NCI-H526 treated with DMSO at 0.1 percent for 48 hours (cell line): ENCODE measurements at places on chromosomes 4 and X.

- no peak for DNase-seq
These were observed 23.0 kb upstream of the FGF5 start for GRCh38 chr4:80243274-80244018.

DNA sequence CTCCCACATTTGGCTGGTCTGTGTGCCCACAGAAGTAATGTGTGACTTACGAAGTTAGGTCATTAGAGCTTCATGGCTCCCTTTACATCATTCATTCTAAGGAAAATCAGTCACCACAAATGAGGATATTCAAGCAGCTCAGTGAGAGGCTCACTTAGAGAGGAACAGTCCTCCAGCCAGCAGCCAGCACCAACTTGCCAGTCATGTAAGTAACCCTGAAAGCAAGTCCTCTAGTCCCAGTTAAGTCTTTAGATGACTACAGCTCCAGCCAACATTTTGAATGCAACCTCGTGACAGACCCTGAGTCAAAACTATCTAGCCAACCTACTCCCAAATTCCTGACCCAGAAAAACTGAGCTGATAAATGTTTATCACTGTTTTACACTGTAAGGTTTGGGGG, 71.3 kb downstream of the LRBA start:
- no peak for DNase-seq

- no peak for DNase-seq
These were observed 3.9 kb upstream of the PDE6B start for GRCh38 chr4:621296-622070.

- DNase-seq: no peak
These were observed 125.3 kb upstream of the MAOA start for GRCh38 chrX:43530837-43531236.

GRCh38 chr4:146654687-146655520, 16.2 kb downstream of the POU4F2 start:
- DNase-seq: no peak

- no peak for DNase-seq
These were observed 119.3 kb downstream of the ASB9 start for GRCh38 chrX:15150586-15150985.

DNA sequence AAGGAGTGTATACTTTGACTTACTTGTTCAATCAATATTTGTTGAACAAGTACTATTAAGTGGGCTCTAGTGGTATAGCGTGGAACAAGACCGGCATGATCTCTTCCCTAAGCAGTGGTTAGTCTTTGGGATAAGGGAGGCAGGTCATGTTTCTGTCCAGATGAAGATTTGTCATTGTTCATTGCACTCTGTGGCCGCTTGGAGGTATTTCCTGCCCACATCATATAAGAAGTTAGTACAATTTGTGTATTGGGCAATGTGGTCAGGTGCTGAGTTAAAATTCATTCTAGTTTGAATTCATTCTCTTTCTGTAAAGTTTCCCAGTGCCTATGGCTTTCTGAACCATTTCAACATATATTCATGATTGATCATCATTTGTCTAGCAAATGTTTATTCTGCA, 101.1 kb upstream of the SHISA3 start:
- no peak for DNase-seq

DNA sequence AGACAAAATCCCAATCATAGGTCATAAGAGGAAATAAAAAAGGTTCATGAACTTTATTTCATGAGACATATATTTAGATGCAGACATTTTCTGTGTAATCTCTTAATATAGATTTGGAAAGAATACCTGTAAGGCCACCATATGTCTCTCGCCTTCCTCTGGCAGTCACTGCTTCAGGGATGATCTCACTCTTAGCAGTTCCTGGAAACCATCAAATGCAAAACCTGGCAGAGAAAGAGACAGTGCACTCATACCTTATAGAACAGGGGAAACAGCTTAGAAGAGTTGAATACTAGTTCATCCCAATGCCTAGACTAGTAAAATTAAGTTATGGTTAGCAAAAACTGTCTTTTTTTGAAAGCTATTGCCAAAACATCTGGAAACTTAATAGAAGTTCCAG, 243.3 kb downstream of the GASK1B start:
- DNase-seq: no peak

- no peak for DNase-seq
These were observed 124.7 kb downstream of the UCHL1 start for GRCh38 chr4:41381384-41381783.

- no peak for DNase-seq
These were observed 61.7 kb downstream of the PALLD start for GRCh38 chr4:168558599-168558998.

DNA sequence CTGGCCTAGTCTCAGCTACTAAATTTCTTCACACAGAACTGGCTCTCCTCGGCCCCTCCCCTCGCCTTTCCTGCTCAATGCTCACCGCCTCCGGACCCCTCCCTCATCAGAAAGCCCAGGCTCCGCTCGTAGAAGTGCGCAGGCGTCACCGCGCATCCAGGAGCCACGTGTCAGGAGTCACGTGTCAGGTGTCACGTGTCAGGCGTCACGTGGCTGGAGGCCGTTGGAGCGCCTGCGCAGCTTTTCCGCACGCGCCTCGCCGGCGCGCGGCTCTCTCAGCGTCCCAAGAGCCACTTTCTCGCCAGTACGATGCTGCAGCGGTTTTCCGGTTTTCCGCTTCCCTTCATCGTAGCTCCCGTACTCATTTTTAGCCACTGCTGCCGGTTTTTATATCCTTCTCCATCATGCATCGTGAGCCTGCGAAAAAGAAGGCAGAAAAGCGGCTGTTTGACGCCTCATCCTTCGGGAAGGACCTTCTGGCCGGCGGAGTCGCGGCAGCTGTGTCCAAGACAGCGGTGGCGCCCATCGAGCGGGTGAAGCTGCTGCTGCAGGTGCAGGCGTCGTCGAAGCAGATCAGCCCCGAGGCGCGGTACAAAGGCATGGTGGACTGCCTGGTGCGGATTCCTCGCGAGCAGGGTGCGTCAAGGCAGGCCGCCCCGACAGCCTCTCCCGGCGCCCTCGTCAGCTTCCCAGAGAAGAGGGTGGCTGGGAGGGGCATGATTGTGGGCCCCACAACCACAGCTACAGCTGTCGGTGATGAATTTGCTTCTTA, at the start of gene SLC25A31:
Gene SLC25A31 (plus strand): TSS at position 259 of the 772 bp plus-strand sequence. CDS start 146 bp downstream, at position 405.
- no peak for DNase-seq
